ENCODE measurements at places on chromosomes 5 and 9.

DNA sequence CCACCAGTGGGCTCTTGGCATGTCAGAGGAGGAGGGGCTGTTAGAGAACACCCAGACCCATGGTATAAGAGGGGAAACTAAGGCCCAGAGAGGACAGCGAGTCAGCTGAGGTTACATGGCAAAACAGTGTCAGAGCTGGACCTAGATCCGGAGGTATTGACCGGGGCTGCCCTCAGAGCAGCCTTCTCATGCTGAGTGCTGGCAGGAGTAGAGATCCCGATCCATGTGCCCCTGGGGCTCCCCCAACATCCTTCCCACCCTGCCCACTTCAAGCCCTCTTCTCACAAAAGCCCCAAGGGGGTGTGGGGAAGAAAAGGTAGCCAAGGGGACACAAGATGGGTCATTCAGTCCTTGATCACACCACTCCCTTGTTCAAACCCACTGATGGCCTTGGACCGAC, 19.9 kb downstream of the CSF1R start:
- DNase-seq: no peak

- DNase-seq: no peak
These were observed 93.8 kb upstream of the RASGRF2 start for GRCh38 chr5:80866371-80866770.

GRCh38 chr9:627336-627970, 214.0 kb upstream of the DMRT1 start:
- DNase-seq: no peak

DNA sequence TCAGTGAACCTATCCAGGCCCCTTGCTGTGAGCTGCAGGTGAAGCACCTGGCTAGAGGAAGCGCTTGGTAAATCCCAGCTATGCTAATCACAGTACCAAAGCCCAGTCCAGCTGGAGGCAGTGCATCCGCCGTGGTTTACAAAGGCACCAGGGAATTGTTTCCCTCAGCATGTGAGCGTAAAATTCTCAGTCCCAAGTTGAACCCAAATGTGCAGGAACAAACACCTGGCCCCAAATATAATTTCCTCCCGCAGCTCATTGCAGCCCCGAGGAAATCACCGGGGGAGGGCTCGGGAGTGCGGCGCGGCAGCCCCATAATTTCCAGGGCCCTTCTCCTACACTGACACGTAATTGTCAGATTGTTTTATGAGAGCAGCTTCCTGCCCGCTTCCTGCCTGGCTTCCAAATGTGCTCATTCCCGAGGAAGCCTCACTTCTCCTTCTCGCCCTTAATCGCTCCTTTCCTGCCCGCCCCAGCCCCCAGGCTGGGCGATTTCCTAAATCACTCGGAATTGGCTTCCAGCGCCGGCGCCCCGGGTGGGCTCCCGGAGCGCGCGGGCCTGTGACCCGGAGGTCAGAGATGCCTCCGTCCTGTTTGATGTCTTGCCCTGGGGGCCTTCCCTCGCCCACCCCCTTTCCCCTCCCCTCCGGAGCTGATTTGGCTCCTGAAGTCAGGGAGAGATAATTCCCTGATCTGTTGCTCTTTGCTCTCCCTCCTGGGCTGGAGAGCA, 134.4 kb downstream of the FGF1 start:
- DNase-seq: no peak

DNA sequence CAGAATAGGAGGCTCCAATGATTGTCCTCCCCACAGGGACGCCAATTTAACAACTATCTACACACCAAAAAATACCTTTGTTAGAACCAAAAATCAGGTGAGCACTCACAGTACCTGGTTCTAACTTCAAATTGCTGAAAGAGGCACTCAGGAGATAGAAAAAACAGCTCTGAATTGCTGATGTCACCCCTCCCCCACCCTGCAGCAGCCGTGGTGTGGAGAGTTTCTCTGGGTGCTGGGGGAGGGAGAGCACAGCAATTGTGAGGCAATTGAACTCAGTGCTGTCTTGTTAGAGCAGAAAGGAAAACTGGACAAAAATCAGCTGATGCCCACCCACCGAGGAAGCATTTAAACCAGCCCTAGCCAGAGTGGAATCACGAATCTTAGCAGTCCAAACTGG, 41.8 kb downstream of the TNFSF8 start:
- no peak for DNase-seq

DNA sequence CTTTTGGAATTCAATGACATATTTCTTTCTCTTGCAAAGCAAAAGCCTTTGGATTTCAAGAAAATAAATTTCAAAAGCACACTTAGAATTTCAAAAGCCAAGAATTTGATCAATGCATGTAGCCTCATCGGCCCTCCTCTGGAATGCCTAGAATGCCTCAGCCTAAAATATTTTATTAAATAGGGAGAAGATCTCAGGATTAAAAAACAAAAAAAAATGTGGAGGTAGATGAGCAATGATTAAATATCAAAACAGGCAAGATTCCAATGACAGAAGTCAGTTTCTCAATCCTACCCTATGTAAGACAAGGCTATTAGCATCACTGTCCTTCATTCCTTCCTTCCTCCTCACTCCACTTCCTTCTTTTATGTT, 169.0 kb downstream of the CDH6 start:
- no peak for DNase-seq

GRCh38 chr9:99356512-99356971, 134.5 kb downstream of the SEC61B start:
- no peak for DNase-seq

GRCh38 chr5:171644536-171644935, 141.1 kb upstream of the SMIM23 start:
- DNase-seq: no peak

DNA sequence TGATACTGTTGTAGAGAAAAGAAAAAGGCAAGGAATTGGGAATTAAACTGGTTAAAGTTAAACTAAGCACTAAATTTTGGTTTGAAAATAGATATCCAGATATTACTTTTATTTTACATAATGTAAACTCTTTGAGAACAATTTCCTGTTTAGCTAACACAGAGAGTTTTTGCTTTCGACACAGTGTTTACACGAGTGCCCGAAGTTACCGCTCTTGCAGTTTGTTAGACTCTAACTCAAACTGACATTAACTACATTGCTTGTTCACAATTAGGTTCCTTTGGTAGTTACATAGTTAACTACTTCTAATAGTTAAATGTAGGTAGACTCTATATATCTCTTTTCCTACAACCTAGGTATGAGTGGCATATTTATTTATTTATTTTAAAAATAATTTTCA, 117.1 kb upstream of the CHD1 start:
- no peak for DNase-seq

GRCh38 chr9:96186591-96187011, 115.4 kb downstream of the HSD17B3 start:
- DNase-seq: no peak

- no peak for DNase-seq
These were observed 547.6 kb upstream of the WWC1 start for GRCh38 chr5:167743695-167744464.

- no peak for DNase-seq
These were observed 45.3 kb upstream of the PPP3R2 start for GRCh38 chr9:101639785-101640665.
